ENCODE measurements at places on chromosomes 16 and 17.

DNA sequence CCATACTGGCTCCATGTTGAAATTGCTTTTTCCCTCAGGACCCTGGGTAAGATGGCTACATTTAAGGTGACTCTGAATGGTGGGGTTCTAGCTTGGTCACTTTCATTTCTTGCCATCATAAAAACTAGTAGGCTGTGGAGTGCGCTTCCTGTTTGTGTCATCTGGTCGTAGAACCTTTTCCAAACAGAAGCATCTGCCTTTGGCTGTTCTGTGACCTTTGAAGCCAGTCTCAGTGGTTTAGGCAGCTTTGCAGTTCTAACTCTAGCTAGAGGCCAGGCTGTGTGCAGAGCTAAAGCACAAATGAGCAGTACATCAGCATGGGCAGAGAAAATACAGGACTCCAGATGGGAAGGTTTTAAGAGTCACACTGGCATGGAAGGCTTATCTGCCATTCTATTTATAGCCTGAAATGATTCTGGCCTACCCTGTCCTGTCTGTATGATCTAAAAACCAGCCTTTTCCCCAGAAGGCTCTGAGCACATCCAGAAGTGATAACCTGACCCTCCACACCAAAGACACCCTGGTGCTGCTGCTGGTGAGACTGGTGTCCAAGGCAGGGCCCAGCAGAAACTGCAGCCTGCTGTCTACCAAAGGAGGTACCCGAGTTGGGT, 8.6 kb downstream of the ESRP2 start:
- no peak for DNase-seq

DNA sequence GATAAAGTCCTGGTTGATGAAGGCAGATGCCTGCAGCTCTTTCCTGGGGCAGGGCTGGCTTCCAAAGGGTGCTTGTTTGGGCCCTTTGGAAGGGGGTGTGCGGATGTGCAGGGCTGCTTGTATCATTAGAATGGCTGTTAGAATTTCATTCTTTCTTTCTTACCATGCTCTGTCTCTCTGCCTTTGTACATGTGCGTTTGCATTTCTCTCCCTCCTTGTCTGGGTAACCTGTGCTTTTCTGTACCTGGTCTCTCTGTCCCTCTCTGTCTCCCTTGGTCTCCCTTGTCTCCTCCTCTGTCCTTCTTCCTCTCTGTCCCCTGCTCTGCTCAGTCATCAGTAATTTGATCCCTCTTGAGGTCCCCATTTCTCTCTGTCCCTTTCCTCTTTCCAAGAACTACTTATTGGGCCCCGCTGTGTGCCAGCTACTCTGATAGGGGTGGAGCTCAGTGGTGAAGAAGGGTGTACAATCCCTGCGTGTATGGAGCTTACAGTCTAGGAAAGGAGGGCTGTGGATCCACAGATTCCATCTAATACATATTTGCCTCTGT, 69.3 kb downstream of the PLCG2 start:
- no peak for DNase-seq

DNA sequence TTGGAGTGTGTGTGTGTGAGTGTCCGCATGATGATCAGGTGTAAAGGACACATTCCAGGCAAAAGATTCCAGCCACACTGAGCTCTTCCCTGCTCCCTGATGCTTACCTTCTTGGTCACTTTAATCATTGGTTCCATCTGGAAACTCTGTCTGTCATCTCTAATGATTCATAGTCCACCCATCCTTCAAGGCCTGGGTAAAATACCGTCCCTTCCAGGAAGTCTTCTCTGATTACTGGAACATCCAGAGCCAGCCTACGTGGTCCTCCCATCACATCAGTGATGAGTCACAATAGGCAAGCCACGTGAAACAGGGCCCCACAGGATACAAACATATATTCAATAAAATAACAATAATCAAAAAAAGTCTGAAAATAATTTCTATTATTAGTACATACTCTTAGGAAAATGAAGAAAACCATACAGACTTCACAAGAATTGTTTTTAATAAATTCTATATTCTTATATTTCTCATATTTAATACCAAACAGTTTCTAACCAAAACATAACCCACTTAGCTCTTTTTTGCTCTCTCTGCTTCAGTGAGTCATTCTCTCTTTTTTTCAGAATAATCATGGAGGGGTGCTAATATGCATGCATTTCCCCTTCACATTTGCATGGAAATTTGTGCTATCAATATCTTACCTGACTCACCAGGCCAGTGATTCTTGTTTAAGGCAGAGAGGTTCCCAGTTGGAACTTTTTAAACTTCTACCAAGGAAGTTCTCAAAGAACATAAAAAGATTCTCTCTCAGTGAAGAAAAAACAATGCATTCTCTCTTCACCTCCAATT, 263.2 kb downstream of the TOX3 start:
- no peak for DNase-seq

DNA sequence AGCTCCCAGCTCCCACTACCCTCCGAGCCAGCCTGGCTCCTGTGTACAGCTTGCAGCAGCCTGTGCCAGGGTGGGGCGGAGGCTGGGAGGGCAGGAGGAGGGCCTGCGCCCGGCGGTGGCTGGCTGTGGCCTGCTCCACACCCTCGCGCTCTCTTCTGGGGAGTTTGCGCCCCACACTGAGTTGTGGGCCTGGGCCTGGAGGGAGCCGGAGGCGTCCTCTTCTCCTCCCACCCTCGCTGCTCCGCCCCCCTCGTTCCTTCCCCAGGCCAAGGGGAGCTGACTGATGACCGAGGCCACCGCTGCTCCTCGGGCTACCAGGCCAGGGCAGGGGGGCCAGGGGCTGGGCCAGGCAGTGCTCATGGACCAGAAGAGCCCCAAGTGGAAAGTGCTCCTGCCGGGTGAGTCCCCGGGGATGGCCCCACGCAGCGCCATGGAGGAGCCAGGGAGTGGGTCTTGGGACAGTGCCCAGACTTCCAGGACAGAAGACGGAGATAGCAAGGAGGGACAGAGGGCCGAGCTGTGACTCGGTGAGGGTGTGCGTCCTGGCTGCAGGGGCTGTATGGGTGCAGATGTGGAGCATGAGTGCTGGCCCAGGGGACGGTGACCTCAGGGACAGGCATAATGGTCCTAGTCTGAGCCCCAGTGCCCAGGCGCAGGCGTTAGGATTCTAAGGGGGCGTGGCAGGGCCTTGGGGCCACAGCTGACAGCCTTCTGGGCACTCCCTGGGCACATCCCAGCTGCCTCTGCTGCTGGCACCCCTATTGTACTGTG, 242.1 kb upstream of the GSE1 start:
- no peak for DNase-seq

- DNase-seq: no peak
These were observed 4.2 kb downstream of the ITGAE start for GRCh38 chr17:3796822-3797170.

DNA sequence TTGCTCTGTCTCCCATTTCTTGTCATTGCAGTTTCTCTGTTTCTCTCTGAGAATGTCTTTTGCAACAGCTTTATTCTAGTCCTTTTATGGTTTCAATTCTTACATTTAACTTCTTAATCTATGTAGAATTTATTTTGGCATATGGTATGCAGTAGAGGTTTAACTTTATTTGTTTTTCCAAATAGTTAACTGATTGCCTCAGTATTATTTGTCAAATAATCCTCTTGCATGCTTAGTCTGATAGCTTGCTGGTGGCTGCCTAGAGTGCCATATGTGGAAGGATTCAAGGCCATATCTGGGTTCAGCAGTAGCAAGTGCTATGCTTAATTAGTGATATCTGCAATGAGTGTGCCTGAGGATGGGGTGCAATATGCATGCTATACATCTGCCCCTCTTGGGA, 6.9 kb downstream of the SNTB2 start:
- DNase-seq: no peak

- no peak for DNase-seq
These were observed 158.3 kb downstream of the NTN1 start for GRCh38 chr17:9179602-9180001.

GRCh38 chr16:84555418-84556196, 51.1 kb upstream of the MEAK7 start:
- no peak for DNase-seq

Data from NCI-H187 treated with DMSO at 0.1 percent for 48 hours (cell line).